ENCODE measurements at places on chromosomes 5 and 9.

GRCh38 chr9:4259489-4259888 lies 40.4 kb downstream of the GLIS3 start:
- no peak for DNase-seq

- no peak for DNase-seq
These were observed 26.7 kb upstream of the XPA start for GRCh38 chr9:97723819-97724218.

DNA sequence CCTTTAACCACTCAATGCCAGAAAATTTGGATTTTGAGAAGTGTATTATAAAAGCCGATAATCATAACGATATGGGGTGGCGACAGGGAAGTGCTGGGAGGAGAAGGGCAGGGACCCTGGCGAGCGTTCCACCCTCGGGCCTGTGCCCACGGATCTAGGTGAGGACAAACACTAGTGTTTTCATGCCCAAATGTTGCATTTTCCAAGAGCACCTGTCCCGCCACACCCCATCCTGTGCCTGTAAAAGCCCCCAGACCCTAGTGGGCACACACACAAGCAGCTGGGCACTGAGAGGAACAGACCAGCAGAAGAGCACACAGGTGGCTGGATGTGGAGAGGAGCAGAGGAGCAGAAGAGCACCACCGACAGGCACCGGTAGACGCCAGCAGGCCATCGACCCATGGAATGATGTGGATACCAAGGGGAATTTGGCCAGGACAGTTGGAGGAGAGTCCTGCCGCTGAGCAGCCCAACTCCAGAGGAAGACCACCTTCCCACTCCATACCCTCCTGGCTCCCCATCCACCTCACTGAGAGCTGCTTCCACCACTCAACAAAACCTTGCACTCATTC lies 315.0 kb downstream of the EDIL3 start:
- peak; percentile 48 for DNase-seq

- no peak for DNase-seq
These were observed 394.6 kb downstream of the ELAVL2 start for GRCh38 chr9:23431459-23431858.

DNA sequence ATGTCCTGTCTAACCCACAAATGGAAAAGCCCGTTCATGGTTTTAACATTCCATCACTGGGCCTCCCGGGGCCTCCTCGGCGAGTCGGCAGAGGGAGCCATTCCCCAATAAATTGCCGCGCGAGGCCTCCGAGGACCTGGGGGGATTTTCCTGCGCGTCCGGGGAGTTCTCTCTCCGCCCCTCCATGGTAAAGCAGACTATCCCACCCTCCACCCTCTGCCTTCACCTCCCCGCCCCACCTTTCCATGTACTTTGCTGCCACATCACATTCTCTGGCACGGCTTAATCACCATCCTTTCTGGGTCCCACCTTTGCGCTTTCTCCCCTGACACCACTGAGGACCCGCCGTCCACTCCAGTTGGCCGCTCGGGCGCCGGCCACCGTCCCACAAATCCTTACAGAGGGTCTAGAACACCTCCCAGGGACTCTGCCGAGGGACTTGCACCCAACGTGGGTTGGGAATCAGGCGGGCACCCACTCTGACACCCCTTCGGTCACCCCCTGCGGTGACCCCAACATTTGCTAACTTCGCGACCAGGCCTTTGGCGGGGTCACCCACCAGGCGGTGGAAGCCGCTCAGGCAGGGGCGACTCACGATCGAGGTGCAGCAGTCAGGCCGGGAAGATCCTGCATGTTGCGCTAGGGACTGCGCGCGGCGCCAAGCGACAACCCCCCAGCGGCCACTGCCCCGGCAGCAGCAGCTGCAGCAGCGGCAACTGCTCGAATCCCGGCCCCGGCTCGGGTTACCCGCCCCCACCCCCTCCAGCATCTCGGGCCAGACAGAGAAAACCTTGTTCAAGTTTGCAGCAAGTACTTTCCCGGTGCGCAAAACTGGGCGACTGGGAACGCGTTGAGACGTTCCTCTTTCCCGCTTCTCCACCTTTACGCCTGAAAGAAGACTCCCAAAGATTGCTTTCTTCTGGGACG lies at the start of gene MEGF10:
Gene MEGF10 (plus strand): TSS at position 778 of the 927 bp plus-strand sequence. CDS start 40,513 bp downstream, outside the sequence.
- no peak for DNase-seq

DNA sequence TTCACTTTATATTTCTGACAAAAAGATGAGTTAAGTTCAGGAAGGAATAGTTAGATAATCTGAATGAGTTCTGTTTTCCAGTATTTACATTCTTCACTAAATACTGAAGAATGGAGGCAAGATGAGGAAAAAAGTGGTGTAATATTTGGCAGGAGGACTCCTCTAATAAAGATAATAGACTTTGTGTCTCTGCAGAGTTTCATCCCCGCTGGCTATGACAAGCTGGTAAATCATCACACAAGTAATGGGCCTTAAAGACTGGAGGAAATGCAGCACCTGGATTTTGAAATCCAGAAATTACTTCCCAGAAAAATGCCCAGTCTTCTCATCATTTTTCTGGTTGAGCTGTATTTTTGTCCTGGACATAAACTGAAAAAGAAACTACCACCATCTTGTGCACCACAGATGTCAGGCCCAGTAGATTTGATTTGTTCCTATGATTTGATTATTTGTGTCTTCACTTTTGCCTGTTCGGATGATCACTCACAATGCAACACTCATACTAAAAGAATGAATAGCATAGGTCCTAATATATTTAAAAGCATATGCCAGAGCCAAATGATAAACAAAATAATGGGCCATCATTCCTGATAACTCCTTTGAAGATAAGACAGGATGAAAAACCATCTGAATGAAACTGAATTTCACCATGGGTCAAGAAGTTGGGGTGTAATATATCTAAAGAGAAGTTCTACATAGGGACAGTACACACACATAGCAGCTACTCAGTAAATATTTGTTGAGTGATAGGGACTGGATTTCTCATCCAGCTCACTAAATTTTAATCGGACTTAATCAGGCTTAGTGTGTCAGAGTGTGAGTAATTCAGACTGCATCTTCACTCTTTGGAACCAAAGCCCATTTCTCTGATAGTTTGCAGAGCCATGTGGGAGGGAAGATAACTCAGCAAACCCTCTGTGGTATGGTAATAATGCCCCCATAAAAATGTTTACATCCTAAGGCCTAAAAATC lies 200.5 kb downstream of the HINT1 start:
- no peak for DNase-seq

GRCh38 chr5:148208226-148208625 lies 5.4 kb downstream of the SPINK6 start:
- DNase-seq = no peak

GRCh38 chr9:34380511-34381315 lies 4.0 kb upstream of the MYORG start:
- DNase-seq = peak; percentile 80

DNA sequence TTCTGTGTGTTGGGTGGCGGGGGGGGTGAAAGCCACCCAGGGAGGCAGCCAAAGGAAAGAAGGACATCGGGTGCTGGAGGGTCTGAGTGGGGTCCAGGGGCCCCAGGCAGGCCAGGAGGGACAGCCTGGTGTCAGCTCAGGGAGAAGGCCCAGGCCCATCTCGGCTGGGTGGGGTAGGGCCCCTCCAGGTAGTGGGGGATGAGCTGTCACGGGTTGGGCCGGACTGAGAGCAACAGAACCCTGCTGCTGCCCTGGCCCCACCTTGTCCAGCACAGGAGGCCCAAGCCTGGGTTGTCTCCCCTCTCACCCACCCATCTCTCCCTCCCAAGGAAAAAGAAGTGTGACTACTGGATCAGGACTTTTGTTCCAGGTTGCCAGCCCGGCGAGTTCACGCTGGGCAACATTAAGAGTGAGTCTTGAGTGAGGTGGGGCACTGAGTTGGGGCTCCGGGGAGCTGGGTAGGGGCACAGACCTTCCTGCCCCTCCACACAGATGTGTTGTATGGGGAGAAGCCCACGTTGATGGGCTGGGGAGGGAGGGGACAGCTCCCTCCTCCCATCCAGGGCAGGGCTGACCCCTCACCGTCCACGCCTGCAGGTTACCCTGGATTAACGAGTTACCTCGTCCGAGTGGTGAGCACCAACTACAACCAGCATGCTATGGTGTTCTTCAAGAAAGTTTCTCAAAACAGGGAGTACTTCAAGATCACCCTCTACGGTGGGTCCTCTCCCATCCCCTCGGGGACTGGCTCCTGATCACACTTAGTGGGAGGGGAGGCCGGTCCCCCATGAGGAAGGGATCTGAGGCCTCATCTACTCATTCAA lies 2.3 kb downstream of the LCN2 start:
- DNase-seq = peak; percentile 69

DNA sequence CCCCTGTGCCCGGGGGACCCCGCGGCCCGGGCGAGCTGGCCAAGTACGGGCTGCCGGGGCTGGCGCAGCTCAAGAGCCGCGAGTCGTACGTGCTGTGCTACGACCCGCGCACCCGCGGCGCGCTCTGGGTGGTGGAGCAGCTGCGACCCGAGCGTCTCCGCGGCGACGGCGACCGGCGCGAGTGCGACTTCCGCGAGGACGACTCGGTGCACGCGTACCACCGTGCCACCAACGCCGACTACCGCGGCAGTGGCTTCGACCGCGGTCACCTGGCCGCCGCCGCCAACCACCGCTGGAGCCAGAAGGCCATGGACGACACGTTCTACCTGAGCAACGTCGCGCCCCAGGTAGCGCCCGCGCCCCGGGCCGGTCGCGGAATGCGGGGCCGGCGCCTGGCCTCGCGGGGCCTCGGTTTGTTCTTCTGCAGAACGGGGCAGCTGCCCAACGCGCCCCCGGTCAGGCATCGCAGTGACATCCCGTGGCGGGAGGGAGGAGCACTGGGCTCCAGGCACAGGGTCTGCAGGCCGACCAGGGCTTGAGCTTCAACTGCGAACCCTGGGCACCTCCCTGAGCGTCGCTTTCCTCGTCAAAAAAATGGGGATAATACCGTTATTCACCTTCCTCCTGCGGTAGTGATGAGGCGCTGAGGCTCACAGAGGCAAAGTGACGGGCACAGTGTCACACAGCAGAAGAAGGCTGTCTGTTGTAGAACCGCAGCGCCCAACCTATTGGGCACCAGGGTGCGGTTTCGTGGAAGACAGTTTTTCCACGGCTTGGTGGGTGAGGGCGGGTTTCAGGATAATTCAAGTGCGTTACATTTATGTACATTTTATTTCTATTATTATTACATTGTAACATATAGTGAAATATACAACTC lies 777 bp downstream of the ENDOG start:
- DNase-seq = no peak

GRCh38 chr9:68726489-68726888 lies 21.4 kb downstream of the PIP5K1B start:
- DNase-seq = no peak

- no peak for DNase-seq
These were observed 23.7 kb downstream of the RXRA start for GRCh38 chr9:134349936-134350335.

DNA sequence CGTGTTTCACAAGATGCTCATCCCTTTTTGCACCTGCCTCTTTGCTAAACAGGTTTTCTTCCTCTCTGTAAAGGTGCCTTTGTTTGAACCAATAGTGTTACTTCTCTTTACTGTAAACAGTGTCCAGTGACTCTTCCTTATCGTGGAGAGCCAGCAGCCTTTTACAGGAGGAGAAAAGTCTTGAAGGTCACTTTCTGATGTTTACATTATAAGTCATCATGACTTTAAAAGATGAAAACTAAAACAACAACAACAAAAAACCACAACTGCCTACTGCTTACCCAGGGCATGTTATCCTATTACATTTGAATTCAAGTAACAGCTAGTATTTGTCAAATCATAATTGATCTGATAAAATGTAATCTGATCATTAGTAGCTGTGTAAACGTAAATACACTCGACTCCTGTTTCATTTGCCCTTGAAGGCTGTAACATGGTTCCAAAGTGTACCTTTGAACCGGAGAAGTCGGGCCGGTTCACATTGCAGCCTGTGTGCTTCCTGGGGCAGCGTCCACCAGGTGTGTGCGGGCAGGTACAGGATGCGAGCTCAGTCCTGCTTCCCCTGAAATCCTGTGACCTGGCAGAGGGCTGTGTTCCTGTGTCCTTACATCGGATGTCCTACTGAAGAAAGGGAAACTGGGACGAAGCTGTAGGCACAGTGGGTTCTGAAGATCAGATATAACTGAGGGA lies 118.1 kb downstream of the C9orf152 start:
- DNase-seq = no peak

GRCh38 chr5:150492621-150493020 lies 15.3 kb upstream of the NDST1 start:
- DNase-seq = no peak

GRCh38 chr5:139188558-139189270 lies 9.5 kb downstream of the SIL1 start:
- DNase-seq = no peak

DNA sequence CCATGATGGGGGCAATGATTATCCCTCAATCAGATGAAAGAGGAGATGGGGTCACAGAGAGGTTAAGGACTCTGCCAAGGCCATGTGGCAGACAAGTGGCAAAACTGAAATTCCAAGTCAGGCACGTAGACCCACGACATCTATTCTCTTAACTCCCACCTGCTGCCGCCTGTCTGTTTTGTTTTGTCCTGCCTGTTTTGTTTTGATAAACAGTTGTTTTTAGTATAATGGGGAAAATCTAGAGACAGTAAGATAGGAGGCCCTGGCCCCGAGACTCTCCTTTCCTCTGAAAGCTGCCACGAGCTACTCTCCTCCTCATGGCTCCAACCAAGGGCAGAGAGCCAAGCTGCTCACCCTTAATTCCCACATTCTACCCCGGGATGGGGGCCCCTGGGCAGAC lies 4.9 kb downstream of the FSTL4 start:
- DNase-seq = no peak

- no peak for DNase-seq
These were observed 205.5 kb downstream of the NPR3 start for GRCh38 chr5:32916648-32917047.

Data from chondrocyte (in vitro differentiated cells).